SK-N-MC (cell line): ENCODE measurements at places on chromosomes 12 and 14.

DNA sequence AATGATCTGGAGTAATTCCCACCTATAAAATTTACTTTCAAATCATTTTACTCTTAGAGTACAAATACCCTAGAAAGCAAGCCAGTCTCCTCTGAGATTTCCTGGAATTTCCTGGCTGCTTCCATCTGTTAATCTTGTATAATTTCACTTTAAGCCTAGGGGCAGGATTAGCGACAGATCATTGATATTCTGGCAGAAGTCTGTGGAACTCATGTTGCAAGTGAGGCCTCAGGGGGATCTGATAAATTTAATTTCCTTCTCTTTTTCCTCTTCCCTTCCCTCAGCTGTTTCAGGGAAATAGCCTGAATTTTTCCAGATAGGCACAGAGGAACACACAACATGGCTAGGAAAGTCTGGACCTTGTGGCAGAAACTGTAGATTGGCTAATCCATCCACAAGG, 5.9 kb upstream of the KRT6A start:
- peak; percentile 28 for DNase-seq

DNA sequence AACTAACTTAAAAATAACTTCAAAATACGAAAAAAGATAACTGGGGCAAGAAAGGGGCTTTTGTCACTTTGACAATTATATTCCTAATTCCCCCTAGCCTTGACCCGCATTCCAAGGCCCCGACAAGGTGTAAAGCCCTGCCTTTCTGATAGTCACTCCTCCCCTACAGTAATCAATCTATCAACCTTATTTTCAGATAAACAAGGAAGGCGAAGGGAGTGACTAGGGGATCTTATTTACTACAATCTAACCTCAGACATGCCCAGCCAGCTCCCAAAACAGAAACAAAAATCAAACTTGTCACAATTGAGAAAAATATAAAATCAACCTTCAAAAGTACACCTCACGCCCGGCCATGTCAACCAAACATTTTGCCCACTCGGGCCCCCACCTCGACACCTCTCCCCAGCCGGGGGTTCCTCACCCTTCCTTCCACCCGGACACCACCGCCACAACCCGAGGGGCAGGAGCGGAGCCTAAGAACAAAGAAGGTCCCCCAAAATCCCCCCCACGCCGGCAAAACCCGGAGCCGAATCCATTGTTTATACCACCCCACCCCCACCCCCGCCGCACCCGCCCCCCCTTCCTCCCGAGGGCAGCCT, 562 bp downstream of the ZFYVE1 start:
- no peak for DNase-seq

DNA sequence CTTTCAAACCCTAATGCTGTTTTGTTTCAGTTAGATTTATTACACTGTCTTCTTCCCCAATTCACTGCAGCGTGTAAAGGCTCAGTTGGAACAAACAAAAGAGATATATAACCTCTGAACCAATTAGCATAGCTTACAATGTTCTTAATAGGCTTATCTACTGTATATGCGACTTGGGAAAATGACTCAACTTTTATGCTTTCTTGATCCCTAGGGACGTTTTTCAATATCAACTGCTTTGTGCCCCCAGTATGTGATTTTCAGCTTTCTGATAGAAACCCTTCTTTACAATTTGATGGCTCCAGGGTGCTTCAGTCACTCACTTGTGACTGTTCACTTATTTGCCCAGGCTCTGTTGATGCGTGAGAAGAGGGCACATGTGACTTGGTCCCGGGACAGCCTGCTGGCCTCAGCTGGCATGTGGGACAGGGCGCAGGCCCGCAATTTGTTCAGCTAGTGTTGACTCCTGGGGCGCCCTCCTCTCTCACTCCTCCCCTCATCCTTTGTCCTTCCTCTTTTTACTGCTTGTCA, 107.1 kb downstream of the TMTC2 start:
- no peak for DNase-seq

DNA sequence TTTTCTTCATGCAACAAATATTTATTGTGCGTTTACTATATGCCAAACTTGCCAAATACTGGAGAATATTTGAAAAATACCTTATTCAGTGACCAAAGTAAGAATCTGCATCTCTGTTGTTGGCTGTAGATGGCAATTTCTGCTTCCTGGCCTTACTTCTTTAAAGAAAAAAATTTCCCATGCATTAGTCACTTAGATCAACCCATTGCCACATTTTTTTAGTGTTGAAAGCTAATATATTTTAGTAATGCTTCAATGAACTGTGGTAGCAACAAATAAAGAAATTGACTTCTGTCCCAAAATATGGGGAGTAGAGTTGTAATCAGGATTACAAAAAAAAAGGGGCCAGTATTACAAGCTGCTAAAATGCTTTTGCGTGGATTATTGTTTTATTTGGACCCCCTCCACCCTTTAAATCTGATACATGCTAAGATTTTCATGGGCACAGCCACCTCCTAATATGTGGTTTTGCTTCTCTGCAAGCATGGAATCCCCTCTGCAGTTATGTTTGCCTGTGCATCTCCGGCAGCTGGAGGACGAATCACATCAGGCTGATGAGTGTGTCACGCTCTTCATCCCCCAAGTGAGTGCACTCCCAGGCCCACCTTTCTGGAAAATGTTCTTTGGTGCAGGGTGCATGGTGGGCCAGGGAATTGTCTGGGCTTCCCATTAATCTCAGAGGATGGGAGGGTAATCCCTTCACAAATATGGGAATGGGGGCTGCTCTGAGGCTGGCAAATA, 38.1 kb upstream of the PTCSC3 start:
- no peak for DNase-seq
